ENCODE measurements at places on chromosomes 3 and 15.

DNA sequence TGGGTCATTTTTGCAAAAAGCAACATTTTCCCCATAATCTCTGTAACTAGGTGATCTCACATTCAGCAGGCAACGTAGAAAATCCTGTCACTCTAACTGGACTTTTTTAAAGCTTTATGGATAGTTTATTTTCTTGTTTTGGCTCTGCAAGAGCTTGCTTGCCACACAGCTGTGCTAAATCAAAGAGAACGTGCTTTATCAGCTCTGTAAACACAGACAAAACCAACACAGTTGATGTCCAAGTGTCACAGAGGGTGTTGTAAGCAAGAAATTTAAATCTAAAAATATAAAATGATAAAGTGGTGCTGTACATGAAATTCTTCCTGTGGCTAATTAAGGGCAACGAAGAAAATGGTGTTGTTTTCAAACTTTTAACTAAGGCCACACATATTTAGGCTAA, 97.5 kb upstream of the STAC start:
- no peak for DNase-seq

GRCh38 chr3:41370307-41370706, 171.0 kb downstream of the CTNNB1 start:
- no peak for DNase-seq

- DNase-seq = no peak
Observed at GRCh38 chr15:88376574-88377174, 90.5 kb downstream of the MRPL46 start.

DNA sequence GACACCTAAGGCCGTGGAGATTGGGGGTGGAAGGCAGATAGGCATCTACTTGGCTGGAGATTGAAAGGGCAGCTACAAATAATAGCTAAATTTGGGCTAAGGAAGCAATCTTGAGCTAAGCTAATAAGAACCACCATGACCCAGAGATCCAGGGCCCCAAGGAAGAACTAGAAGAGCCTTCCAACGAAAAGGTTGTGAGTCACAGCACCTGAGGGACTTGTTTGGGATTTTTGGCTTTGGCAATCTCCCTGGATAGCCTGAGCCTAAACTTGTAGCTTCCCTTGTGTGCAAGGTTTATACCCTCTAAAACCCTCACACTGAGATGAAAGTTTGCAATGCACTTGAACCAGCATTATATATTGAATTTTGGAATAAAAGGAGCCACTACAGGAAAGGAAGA, 364.0 kb upstream of the IL12A start:
- no peak for DNase-seq
